ENCODE measurements at places on chromosomes 3 and 15. TPM values are rescaled to one million over a fixed set of nuclear protein-coding genes. Genes with fewer than 3 reads are reported as not detected.
A peak's percentile ranks its signal among the peaks of the same experiment; 100 is the strongest.

The GOLGA6L4 gene
- 0.74 TPM for total RNA-seq

The LYZL4 gene
- total RNA-seq: not detected

DNA sequence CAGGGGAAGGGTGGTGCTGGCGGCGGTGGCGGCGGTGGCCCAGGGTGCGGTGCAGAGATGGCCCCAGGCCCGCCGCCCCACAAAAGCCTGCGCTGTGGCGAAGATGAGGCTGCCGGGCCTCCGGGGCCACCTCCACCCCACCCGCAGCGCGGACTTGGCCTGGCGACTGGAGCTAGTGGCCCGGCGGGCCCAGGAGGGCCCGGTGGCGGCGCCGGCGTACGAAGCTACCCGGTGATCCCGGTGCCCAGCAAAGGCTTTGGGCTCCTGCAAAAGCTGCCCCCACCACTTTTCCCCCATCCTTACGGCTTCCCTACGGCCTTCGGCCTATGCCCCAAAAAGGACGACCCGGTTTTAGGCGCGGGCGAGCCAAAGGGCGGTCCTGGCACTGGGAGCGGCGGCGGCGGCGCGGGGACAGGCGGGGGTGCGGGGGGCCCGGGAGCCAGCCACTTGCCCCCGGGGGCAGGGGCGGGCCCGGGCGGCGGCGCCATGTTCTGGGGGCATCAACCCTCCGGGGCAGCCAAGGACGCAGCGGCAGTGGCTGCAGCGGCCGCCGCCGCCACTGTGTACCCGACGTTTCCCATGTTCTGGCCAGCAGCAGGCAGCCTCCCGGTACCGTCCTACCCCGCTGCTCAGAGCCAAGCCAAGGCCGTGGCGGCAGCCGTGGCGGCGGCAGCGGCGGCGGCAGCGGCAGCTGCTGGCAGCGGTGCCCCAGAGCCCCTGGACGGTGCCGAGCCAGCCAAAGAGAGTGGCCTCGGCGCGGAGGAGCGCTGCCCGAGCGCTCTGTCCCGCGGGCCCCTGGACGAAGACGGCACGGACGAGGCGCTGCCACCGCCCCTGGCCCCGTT is 1.6 kb downstream of the SKOR1 start:
- H3K27ac ChIP-seq: no peak overlapping the region
- no peak overlapping the region for H3K4me3 ChIP-seq
- DNase-seq: no peak

DNA sequence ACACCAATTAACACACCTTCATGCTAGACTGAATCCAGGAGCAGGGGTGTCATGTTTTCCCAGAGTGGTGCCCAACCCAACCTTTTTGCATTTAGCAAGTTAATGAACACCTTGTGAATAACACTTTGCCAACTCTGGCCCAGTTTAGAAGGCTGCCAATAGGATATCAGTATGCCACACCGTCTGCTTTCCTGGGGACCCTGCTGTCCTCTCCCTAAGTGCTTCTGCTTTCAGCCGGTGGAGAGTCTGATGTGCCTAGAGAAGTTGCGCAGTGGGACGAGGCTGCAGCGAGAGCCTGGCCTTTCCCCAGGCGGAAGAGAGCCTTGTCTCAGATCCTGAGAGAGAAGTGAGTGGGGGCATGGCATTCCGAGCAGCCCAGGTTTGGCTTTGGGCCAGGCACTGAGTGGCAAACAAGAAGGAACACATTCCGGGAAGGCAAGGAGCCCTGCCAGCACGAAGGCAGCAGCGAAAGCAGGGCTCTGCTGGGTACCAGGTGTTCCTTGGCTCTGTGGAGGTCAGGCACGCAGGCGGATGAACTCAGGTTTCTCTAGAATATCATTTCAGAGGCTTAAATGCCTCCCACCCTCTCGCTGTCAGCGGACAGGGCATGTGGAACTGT is 36.9 kb downstream of the SENP8 start:
- no peak for DNase-seq
- H3K4me1 ChIP-seq: peaks cover 11% of the 10 kb centered on the region
- H3K4me3 ChIP-seq: peak overlapping the region; percentile 94

GRCh38 chr15:79017953-79018352 is 72.6 kb downstream of the RASGRF1 start:
- no peak for DNase-seq
- H3K4me1 ChIP-seq: no peaks in the 10 kb centered on the region

DNA sequence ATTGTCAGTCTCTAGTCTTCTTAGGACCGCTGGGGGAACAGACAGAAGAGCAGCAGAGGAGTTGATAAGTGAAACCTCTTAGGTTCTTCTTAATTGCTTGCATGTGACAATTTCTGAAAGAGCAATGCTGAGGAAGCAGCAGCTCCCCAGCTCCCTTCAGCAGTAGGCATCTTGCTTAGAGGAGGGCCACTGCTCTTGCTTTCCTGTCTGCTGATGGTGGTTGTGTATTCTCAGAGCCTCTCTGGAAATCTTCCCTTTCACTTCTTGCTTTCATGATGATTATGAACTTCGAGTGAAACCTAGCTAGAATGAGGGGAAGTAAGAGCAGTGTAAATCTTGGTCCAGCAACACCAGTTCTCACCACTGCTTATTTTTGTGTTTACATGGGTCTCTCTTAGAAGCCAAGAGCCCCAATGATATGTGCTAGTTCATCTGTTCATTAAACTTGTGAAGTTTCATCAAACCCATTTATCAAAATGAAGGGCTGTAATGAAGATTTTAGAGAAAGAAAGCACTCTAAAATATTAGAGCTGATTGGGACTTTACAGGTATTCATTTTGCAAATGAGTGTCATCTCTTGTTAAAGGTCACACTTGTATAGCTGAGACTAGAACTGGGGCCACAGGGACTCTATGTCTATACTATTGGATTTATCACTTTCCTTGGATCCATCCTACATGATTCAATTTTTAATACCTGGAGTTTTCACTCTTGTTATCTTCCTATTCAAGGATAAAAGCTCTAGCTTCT is 246.7 kb downstream of the LPP start:
- no peaks in the 10 kb centered on the region for H3K27me3 ChIP-seq
- H3K4me3 ChIP-seq: no peak overlapping the region
- no peak overlapping the region for H3K27ac ChIP-seq
- no peak for DNase-seq
- peaks cover 9% of the 10 kb centered on the region for H3K36me3 ChIP-seq
- H3K4me1 ChIP-seq: peaks cover 11% of the 10 kb centered on the region
